KBM-7 (cell line): ENCODE measurements at places on chromosomes 4 and X.

- no peak for DNase-seq
Observed at GRCh38 chrX:20378233-20378920, 111.7 kb upstream of the RPS6KA3 start.

- no peak for DNase-seq
Observed at GRCh38 chr4:86935566-86935852, 698 bp downstream of the AFF1 start.

- DNase-seq = no peak
Observed at GRCh38 chr4:160864253-160864652, 1299.5 kb downstream of the FSTL5 start.

DNA sequence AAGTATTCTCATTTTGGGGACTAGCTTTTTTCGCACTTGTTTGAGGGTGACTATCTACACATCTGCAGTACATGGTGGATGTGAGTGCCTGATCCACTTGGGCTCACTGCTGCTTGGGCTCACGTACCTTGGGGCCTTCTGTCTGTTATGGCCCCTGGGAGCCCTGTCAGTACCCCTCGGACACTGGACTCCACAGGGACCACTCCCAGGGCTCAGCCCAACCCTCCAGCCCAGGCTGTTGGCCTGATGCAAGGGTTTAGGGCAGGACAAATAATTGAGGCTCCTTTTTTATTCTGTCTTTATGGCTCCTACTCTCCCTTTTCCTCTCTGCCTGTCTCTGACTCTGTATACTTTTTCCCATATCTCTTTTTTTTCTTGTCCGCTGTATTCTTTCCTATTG, 32.7 kb upstream of the MSN start:
- no peak for DNase-seq

DNA sequence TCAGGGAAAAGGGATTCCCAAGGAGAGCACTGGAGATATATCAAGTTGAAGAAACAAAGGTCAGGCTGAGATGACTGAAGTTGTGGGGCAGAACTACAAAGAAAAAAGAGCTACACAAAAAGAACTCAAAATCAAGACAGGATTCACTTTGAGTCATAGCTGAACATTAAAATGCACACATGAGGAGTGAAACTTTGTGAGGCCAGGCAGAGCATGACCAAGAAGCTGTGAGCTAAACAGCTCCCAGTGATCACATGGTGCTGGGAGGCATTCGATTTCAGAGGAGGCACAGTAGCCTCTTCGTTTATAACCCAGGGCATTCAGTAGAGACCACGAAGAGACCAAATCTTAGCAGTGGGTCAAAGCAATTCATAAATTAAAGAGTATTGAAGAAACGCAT, 145.3 kb downstream of the ATRX start:
- no peak for DNase-seq
